ENCODE measurements at places on chromosomes 3 and 15.

DNA sequence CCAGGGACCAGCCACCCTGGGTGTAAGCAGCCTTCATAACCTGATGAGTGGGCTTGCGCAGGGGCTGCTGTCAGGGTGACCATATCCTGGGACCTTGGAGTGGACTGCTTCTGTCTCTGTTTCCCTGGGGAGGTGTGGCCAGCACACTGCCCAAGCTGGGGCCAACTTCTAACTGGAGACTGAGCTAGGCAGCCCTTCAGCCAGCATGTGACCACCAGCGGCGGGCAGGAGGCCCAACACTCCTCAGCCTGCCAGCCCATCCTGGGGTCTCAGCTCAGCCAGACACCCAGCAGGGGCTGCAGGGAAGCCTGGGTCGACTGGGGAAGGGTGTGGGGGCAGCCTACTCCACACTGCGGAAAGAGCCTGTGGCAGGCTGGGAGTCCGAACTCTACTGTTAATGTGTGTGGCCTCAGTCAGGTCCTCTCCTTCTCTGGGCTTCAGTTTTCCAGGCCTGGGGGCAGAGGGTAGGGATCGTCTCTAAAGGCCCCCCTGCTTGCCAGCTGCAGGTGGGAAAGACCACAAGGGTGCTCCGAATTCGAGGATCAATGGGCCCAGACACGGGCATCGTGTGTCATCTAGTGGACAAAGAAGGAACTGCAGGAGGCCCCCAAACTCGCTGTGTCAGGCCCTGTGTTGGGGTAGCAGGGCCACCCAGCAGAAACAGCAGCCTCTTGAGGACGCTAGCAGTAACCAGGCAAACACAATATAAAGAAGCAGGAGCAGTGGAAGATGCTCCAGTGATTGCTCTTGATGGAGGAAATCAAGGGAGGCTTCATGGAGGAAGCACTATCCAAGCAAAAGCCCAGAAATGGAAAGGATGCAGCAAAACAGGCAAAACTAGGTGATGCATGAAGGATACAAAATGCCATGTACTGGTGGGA lies 2.0 kb upstream of the SEMA3G start:
- peak; percentile 35 for DNase-seq

GRCh38 chr3:46860017-46860809 lies 3.0 kb downstream of the MYL3 start:
- no peak for DNase-seq

DNA sequence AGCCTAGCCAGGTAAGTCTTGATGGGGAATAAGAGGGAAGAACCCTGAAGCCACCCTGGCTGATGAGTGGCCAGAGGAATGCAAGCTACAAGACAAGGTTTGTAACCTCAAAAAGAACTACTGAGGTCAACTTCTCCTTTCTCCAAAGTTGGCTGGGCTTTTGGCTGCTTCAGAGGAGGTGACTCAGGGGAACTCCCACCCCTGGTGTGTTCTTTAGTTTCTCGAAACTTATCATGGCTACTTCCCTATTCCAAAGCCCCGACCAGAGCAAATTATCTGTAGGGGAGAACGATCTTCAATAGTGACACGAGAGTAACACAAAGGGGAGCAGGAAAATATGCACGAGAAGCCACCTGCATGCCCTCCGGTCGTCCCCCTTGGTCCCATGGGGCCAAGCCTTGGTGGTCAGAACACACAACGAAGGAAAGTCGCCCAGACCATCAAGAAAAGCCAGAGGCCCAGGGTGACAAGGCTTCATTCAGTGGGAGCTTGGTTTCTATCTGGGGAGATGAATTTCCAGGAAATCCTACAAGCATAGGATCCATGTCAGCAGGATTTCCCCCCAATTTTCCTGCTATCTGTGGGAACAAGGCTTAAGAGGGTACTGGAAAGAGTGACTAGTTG lies 6.5 kb upstream of the BCL2A1 start:
- no peak for DNase-seq

DNA sequence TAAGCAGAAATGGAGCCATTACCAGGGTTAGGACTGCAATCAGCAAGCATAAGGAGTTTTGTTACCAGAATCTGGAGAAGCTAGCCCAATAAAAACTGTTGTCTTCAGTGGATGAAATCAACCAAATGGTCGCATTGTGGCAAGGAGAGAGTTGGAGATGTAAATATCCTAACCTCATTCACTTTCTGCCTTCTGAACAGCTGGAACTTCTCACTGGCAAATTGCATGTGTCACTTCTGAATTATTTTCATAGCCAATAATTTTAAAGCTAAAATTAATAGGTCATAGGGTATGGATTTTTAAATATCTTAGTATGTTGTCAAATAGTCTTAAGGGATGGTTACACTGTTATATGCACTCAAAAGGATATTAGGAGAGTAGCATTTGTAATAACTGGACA lies 121.6 kb downstream of the SUCNR1 start:
- DNase-seq: no peak

GRCh38 chr3:182533394-182533793 lies 259.9 kb upstream of the ATP11B start:
- DNase-seq: peak; percentile 5

- no peak for DNase-seq
Observed at GRCh38 chr15:63408524-63408923, 26.9 kb upstream of the CA12 start.

GRCh38 chr3:157807280-157807679 lies 298.9 kb downstream of the SHOX2 start:
- DNase-seq: peak; percentile 15

DNA sequence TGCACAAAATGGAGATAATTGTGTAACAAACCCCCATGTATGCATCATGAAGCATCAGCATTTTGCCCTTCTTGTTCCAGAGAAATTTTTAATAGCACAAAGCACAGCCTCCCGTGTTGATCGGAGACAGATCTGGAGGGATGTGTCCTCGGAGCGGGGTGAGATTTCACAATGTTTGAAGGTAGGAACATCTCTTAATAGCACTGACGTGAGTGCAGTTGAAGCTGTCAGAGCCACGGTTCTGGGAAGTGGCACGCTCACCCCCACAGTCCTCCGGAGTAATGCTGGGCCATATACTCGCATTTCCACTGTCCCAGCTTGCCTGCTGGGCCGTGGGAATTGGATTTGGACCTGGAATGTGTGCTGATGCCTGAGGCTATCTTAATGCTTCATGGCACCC lies 24.1 kb downstream of the ARPP21 start:
- DNase-seq: no peak

GRCh38 chr3:183330881-183331280 lies 77.8 kb downstream of the B3GNT5 start:
- no peak for DNase-seq

DNA sequence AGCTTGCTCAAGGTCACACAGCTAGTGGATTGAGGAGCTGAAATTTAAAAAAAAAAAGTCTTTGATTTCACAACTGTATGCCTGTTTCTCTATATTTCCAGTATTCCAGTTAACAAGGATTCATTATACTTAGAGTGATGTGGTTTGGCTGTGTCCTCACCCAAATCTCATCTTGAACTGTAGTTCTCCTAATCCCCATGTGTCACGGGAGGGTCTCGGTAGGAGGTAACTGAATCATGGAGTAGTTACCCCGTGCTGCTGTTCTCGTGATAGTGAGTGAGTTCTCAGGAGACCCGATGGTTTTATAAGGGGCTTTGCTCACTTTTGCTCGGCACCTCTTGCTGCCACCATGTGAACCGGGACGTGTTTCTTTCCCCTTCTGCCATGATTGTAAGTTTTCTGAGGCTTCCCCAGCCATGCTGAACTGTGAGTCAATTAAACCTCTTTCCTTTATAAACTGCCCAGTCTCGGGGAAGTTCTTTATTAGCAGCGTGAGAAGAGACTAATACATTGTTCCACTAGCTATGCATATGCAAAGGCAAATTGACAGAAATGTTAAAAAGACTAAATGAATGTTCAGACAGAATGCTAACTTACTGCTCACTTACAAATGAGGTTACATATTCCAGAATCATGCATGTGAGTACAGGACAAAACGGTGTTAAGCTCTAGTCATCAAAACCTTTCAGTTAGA lies 1101.9 kb downstream of the ROBO1 start:
- DNase-seq: no peak

DNA sequence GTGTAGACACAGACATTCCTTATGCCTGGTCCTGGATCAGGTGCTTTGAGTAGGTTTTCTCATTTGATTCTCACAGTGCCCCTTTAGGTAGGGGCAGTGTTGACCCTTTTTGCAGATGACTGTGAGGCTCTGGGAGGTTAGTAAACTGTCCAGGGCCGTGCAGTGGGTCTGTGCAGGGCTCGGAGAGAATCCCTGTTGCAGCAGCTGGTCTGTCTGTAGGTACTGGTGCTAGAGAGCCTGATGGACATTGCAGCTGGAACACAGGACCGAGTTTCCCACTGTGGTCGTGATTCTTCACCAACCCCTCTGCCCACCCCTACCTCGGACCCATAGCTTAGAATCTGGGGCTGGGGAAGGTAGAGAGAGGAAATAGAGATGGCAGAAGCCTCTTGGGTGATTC lies 51.8 kb downstream of the CHCHD6 start:
- no peak for DNase-seq

- no peak for DNase-seq
Observed at GRCh38 chr3:1677576-1678156, 421.0 kb upstream of the CNTN4 start.

DNA sequence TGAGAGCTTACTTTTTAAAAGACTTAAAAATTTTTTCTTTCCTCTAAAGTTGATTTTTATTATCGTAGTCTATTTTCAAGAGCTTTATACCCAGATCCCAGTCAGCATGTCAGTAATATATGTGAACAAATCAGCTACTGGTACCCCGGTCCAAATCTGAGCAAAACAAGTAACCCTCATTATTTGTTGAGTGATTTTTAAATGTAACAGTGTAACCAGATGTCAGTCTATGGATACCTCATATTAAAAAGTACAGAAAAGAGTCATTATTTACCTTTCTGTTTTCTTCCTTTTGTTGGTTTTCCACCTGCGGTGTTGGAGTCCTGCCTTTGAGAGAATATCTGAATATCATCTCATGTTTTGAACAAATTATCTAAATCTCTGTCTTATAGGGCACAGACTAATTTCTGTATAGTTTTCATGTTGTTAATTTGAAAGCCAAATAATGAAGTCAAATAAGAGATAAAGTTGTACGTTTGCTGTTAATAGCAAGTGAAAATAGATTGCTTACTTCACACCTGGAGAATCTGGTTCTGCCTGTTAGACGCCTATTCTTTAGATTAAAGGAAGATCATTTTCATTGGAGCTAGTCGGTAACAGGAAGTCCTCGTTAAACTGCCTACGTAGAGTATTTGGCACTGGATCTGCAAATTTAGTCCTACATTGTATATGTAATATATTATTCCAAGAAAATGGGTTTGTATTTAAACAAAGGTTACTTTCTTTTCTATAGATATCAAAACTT lies at the start of gene STX19:
TSS of gene STX19 (minus strand) at position 505 of the 745 bp plus-strand sequence. CDS start 13,328 bp downstream, outside the sequence.
- peak; percentile 20 for DNase-seq

DNA sequence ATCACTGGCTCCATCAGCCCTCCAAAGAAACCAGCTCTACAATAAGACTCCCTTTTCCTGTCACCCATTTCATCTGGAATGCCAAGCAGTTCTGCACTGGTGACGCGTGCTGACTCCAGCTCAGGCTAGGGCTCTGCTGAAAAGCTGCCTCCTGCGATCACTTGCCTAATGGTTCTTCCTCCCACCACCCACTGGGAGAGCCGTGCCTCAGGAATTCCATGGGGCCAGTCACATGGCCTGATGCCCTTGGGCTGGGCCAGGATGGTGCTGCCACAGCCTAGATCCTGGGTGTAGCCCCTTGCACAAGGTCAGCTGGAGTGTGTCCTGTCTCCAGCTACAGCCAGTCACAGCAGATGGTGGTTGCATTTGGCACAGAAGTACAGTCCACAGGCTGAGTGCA lies 98.9 kb downstream of the DNAJB8 start:
- DNase-seq: peak; percentile 3

DNA sequence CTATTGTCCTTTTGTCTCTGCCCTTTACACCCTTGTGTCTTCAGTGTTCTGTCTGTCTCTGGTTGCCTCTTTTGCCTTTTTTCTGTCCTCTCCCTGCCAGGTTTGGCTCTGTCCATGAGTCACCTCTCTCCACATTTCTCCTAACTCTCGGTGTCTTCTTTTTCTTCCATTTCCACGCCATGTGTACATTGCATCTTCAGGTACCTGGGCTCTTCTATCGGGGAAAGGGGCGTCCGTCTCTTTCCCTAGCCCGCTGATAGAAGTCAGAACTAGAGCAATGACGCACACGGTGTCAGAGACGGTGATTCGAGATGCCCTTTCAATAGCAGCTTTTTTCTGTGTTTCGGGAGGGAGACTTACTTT lies 641 bp downstream of the OPA1 start:
- DNase-seq: peak; percentile 29

- no peak for DNase-seq
Observed at GRCh38 chr3:163877805-163878204, 1200.5 kb downstream of the SI start.

DNA sequence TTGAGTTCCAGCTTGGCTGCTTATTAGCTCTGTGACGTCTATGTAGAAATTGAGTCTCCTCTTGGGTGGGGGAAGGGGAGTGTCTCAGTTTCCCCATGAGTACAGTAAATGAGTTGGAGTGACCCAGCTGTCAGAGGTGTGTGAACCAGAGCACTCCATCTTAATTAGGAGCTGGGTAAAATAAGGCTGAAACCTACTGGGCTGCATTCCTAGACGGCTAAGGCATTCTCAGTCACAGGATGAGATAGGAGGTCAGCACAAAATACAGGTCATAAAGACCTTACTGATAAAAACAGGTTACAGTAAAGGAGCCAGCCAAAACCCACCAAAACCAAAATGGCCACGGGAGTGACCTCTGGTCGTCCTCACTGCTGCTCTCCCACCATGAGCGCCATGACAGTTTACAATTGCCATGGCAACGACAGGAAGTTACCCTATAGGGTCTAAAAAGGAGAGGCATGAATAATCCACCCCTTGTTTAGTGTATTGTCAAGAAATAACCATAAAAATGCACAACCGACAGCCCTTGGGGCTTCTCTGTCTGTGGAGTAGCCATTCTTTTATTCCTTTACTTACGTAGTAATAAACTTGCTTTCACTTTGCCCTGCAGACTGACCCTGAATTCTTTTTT lies 222.4 kb downstream of the CACNA2D3 start:
- no peak for DNase-seq

GRCh38 chr3:65761446-65762234 lies 277.1 kb downstream of the MAGI1 start:
- no peak for DNase-seq

- DNase-seq: peak; percentile 48
Observed at GRCh38 chr15:69236505-69236904, 62.2 kb upstream of the PAQR5 start.

DNA sequence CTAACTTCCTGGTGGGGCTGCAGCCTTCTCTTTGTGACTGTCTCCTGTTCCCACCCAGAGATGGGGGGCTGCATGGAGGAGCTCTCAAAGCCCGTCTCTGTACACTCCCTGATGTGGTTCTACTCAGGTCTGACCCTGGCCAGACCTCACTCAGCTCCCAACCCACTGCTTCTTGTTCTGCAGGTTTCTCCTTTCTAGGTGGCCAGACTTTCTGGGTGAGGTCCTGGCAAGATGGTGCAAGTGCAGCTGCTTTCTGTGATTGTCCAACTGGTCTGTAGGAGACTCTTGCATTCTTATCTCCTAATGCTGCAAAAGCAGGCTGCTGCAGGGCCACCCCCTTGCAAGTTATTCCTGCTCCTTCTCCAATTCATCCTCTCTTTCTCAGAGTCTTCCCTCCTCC lies 77.4 kb upstream of the XCR1 start:
- DNase-seq: no peak
